Midbrain (tissue), 1 donor: ENCODE measurements at places on chromosomes 3 and 15.

GRCh38 chr3:23304424-23304823 is 101.3 kb downstream of the UBE2E2 start:
- DNase-seq = no peak

DNA sequence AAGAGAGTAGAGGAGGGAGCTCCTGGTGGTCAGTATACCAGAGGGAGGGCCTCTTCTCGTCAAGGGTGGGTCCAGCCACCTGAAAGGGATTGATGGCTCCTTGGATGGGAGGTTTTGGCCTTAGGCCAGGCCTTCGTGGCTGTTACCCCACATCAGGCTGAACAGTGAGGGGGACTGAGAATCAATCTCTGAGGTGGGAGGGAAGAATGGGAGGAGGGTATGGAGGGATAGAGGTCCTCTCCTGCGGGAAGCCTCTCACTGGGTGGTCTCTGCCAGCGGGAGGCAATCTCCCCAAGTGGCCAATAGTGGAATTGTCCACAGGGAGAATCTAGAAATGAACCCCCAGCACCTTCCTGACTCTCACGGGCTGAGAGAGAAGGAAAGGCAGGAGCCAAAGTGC is 53.5 kb downstream of the BSN start:
- DNase-seq = no peak

DNA sequence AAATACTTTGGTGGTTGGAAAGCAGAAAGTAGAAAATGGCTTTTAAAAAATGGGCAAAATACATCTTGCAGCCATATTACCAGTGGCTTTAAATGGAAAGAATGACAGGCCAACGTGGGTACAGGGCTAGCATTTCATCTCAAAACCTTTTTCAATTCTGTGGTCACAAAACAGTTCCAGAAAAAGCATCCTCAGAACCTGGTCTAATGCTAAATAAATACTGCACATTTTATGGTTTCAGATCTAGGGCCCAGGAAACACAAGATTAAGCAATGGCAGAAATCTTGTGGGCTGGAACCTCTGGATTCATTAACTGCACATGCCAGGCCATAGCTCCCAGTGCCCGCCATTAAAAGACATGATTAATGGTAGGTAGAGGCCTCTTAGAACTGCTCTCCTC is 470.2 kb upstream of the RASGRP1 start:
- no peak for DNase-seq

DNA sequence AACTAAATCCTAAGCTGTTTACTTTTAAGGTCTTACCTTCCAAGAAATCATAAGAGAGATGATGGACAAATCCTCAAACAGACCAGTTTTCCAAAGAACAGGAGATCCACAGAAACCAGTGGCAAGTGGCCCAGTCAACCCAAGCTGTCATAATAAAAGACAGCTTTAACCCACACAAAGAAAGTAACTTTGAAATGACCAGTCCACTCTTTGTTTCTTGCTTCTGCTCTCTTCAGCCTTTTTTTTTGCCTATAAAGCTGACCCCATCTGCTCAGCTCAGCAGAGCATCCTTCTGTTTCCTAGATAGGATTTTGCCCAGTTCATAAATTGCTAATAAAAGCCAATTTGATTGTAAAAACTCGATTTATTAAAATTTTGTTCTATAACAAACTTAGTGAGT is 299.4 kb downstream of the OXSM start:
- no peak for DNase-seq

GRCh38 chr15:99718421-99718820 is 14.8 kb downstream of the LYSMD4 start:
- no peak for DNase-seq

DNA sequence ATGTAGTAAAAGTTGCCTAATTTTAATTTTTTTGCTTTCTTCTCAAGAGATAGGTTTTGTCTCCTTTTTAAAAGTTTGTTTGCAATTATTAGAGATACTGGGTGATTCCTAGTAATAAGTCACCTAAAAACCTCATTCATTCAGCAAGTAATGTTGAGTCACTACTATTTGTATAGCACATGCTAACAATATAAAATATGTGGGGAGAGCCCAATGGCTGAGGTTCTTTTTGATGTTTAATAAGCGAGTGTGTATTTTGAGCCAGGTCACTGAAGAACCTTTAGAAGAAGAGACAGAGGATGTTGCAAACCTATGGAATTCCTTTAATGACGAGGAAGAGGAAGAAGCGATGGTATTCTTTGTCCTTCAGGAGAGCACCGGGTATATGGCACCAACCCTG is 123.7 kb upstream of the CHRM5 start:
- no peak for DNase-seq

GRCh38 chr3:113606539-113607218 is 74.3 kb downstream of the SIDT1 start:
- DNase-seq = no peak

GRCh38 chr15:51135276-51135675 is 40.6 kb upstream of the TNFAIP8L3 start:
- no peak for DNase-seq

DNA sequence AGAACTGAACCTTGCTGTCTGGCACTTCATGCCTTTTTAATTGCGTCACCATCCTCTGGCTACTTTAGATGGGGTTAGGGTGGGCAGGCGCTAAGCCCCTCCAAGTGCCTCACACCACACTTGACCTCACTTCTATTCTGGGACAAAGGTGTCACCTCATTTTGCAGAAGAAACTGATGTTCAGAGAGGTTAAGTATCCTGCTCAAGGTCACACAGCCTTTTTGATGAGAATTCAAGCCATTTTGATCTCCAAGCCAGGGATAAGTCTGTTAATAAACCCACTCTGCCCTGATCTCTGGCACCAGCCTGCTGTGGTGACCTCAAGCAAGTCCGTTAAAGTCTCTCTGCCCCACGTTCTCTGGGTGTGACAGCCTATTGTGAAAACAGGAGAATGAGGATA is 58.8 kb upstream of the PRR23C start:
- no peak for DNase-seq

GRCh38 chr3:165504554-165504953 is 308.4 kb upstream of the SLITRK3 start:
- no peak for DNase-seq

DNA sequence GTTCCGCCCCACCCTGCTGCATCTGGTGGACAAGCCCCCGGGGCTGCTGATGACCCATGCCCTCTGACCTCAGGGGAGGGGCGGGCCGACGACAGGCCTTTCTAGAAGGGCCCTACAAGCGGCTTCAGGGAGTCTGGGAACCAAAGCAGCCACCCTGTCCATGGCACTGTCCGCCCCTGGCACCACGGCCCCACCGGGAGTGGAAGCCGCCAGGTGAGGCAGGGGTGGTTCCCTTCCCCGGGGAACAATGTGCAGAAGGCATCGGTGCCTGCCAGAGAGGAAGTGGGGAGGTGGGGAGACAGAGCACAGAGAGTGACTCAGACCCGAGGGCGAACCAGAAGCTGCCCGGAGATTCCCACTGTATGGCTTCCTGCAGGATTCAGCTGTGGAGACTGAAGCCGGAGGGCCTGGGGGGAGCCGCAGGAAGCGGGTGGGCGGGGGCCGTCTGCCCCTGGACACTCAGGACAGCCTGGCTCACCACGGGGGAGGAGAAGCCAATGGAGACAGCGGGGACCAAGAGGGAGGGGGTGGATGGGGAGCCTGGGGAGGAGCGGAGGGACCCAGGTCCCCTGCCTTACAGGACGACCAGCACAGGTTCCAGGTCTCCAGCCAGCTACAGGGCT is 134.0 kb downstream of the TPRA1 start:
- DNase-seq = no peak

- no peak for DNase-seq
These were observed 90.1 kb upstream of the EPHB3 start for GRCh38 chr3:184471439-184471838.

- DNase-seq = no peak
These were observed 665.4 kb upstream of the CBLB start for GRCh38 chr3:106534206-106534605.

DNA sequence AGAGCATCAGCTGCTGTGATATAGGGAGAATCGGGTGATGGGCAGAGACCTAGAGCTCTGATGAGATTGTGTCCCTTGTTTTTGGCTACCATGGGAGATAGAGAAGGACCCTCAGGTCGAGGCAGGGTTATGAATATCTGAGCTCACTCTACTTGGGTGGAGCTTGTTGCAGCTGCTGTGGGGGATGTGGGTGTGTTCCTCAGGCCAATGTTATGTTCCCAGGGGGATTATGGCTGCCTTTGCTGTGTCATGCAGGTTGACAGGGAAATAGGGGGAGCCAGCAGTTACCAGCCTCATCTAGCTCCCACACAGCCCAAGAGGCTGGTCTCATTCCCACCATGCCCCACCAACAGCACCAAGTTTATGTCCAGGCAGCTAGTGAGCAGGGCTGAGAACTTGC is 131.5 kb downstream of the TRIM42 start:
- DNase-seq = no peak
